Activated T-cell treated with anti-CD3 and anti-CD28 coated beads for 1 hour (primary cell): ENCODE measurements at places on chromosomes 12 and 14.

- DNase-seq = no peak
Measured at GRCh38 chr12:66804563-66804974, 125.7 kb upstream of the GRIP1 start.

DNA sequence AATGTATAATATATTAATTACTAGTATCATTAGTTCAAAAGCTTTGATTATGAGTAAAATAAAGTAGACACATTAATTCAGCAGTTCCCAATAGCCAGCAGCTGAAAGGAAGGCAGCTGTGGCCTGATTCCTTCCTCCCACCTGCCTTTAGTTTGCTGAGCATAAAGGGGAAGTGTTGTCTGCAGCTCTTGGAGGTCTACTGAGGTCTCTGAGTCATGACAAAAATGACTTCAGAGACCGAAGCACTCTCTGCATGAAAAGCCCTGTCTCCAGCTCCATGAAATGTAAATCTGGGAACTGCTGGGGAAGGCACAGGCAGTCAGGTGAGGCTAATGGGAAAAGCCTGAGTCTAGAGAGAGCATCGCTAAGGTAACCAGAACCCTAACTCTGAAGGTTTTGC is 165.4 kb downstream of the NRXN3 start:
- DNase-seq = no peak

DNA sequence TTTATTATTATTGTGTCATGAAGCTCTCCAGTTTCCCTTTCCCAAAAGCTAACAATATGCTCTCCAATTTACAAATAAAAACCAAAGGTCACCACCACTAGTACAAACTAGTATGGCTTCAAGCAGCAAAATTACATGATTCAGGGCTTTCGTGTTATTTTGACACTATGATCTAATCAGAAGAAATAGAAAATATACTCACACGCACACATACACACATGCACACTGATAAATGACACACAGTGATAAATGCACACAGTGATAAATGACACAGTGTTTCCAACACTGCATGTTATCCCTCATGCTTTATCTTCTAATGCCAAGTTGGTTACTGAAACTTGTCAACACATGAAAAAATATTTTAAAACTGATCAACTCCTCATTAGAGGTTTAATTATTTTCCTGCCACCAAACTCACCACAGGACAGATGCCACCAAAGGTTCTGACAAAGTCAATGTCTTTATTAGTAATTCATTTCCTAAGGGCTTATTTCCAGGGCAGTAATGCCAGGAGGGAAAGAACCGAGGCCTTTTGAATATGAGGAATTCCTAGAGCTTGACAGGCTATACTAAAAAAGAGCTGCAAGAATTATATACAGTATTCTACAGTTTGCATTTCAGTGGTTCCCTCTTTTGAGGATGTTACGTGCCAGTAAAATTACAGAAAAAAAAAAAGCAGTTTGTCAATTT is 82.4 kb downstream of the PPP2R5E start:
- DNase-seq = no peak

- no peak for DNase-seq
Measured at GRCh38 chr12:108523365-108523764, 8.3 kb downstream of the FICD start.

DNA sequence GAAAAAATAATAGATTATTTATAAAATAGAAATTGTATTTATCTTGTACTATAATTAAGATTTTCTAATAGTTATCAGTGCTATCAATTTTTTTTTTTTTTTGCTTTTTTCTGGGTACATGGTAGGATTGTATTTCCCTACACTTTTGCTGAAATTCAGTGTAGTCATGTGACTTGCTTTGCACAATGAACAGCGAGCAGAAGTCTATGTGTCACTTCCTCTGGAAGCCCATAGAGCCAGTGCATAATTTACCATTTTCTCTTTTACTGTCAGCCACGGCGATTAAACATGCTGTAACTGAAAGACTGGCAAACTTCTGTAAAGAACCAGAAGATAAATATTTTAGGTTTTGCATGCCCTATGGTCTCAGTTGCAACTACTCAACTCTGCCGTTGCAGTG is 80.8 kb upstream of the PPP1R12A start:
- no peak for DNase-seq

- no peak for DNase-seq
Measured at GRCh38 chr12:112962561-112962960, 15.8 kb upstream of the OAS2 start.

- DNase-seq = no peak
Measured at GRCh38 chr12:27534060-27534764, 10.2 kb downstream of the PPFIBP1 start.

- DNase-seq = no peak
Measured at GRCh38 chr14:72699852-72700257, 194.0 kb downstream of the DPF3 start.

- no peak for DNase-seq
Measured at GRCh38 chr12:109563291-109564284, 9.7 kb downstream of the MMAB start.

- no peak for DNase-seq
Measured at GRCh38 chr14:28762955-28763326, 3.6 kb upstream of the FOXG1 start.
